ENCODE measurements at places on chromosomes 4 and X.

DNA sequence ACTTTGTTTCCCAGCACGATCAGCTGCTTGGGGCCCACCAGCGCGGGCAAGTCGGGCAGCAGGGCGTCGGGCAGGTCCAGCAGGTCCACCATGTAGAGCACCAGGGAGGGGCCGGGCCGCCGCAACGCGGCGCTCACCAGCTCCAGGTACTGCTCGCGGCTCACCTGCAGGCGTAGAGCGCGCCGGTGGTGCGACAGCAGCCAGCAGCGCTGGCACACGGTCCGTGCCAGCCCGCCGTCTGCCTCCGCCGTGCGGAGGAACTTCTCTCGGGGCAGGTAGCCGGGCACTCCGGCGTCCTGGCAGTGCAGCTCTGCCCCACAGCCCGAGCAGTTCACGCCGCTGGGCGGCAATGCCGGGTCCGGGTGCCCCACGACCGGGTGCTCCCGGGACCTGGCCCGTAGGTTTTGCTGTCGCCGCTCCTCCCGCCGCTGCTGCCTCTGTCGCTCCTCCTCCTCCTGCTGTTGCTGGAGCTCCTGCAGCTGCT lies 527 bp downstream of the NOA1 start:
- no peak for DNase-seq

GRCh38 chr4:111283066-111283677 lies 660.3 kb upstream of the PITX2 start:
- peak; percentile 21 for DNase-seq

- no peak for DNase-seq
Observed at GRCh38 chr4:168715896-168716295, 219.0 kb downstream of the PALLD start.

DNA sequence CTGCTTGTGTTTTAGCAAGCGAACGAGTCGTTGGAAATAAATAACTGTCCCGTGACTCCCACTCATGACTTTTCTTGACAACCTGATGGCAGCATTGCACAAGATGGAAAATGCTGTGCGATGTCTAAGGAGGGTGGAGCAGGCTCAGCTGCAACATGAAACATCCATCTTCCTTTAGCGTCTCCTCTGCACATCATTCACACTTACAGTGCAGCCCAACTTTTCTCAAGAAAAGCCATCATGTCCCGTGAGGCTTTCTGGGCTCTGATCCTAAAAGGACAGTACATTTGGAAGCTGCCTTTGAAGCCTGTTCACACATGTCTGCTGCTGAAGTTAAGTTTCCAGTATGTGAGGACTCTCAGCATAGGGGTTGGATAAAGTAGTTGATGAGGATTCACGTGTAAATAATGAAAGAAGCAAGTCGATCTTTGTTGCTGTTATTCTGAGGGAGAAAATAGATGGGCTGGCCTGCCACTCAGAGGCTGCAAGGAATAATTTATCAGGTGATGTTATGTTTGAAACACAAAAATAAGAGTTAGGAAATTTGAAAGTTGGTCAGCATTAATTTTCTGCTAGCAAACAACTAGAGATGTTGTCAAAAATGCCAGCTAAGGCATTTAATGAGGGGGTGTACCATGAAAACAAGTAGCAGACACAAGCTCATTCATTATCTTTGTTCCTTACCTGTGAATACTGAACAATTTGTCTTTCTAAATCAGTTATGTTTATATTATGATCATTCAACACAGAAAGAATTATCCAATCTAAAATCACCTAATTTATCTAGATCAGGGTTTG lies 328.7 kb upstream of the ZFP42 start:
- DNase-seq = no peak

DNA sequence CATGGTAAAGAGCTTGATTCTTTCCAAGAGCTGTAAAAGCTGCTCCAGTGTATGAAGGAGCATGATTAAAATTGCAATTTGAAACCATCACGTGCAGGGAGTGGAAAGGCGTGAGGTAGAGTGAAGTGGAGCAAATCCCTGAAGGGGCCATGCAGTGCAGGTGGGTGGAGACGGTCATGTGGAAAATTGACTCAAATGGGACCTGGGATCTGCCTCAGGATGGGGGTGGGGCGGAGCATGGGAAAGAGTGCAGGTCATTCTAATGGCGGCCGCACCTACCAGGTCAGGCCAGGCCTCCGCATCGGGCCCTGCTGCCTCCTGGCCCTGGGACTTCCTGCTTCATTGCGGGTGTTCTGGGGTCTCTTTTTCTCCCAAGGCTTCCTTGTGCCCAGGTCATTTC lies 25.3 kb upstream of the TRIM60 start:
- DNase-seq = no peak

GRCh38 chr4:159506801-159507517 lies 404.1 kb downstream of the RAPGEF2 start:
- DNase-seq = no peak

- DNase-seq = no peak
Observed at GRCh38 chr4:145614233-145614610, 5.0 kb upstream of the MMAA start.

DNA sequence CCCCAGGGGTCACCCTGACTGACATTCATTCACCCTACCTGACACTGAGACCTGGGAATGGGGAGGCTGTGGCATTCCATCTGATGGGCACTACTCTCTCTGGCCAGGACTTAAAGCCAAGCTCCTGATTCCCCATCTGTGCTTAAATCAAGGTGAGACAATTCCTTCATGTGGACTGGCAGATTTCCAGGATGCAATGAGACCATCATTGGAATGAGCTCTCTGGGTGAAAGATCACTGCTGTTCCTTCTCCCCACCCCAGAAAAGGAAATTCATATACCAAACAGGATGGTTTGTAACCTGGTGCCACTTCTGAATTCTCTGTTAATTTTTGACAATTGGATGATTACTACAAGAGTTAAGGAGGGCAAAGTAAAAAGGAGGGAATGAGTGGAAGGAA lies 354.8 kb downstream of the MID1IP1 start:
- DNase-seq = no peak

GRCh38 chr4:81030061-81030980 lies at the start of gene BMP3:
Gene BMP3 (plus strand): TSS chr4:81030708. CDS start chr4:81031285, 577 bp downstream.
- DNase-seq = no peak

DNA sequence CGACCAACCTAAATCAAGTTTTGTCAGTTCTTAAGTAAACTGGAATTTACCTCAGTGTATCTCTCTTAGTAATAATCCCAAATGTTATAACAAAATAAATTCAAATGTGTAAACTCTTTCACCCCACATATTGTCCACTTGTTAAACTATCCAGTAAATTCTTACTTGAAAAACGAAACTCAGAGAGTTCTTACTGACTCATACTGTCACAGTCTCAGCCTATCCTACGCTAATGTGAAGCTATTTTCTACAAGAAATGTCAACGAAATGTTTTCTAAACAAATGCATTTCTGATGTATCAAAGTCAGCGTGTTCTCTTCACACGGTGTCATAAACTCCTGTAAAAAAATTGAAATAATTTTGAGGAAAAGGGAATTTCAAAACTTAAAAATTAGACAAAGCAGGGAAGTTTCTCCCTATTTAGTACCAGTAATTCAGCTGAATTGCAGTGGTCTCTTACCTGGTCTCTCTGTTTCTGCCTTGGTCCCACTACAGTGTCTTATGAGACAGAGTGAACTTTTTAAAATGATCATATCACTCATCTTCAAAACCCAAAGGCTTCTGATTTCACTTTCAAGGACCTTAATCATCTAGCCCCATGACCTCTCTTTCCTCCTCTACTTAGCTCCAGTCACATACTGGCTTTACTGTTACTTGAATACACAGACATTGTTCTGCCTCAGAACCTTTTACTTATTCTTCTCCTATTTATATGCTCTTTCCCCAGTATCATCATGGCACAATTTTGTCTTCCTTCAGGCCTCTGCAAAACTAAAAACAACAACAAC lies 63.3 kb downstream of the DCAF8L1 start:
- no peak for DNase-seq

GRCh38 chr4:11106759-11107158 lies 321.9 kb downstream of the HS3ST1 start:
- no peak for DNase-seq

DNA sequence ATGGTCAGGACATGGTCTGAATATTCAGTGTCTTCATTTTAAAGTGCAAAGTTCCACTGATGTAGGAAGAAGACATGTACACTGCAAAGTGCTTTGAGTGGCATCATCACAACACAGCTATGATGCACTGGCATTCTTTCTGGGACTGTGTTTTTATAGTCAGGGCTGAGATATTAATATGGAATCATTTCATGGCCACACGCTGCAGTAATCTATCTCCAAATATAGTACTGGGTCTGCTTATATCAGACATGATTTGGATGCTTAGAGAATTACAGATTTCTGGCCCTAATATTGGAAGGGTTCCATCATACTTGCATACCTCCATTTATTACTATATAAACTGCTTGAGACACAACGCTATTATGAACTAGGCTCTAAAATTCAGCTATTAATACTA lies 1170.9 kb downstream of the NLGN4X start:
- no peak for DNase-seq

DNA sequence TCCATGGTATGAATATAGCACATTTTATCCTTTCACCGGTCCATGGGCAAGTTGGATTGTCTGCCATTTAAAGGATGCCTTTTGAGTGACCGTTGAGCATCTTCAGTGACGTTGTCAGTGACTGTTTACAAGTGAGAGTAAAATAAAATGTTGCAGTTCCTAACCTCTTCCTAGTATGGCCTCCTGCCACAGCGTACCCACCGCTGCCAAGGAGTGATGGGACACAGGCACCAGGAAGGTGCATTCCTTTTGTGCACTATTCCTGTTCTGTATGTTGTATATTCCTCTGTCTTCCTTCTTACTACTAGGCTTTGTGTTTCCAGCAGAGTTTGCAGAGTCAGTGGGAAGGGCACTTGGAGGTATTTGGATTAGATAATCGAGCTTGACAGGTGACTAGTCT lies 61.5 kb downstream of the SNX25 start:
- DNase-seq = no peak

GRCh38 chr4:139764686-139765310 lies 99.2 kb downstream of the MGST2 start:
- no peak for DNase-seq

GRCh38 chrX:55490974-55491373 lies 1.3 kb upstream of the USP51 start:
- peak; percentile 0 for DNase-seq

- no peak for DNase-seq
Observed at GRCh38 chr4:180106122-180106521, 2137.1 kb upstream of the TENM3 start.

DNA sequence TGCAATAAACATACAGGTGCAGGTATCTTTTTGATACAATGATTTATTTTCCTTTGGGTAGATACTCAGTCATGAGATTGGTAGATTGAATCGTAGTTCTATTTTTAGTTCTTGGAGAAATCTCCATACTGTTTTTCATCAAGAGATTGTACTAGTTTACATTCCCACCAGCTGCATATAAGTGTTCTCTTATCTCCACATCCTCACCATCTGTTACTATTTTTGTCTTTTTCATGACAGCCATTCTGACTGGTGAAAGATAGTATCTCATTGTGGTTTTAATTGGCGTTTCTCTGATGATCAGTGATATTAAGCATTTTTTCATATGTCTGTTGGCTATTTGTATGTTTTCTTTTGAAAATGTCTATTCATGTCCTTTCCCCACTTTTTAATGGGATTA lies 202.2 kb downstream of the RAPGEF2 start:
- DNase-seq = no peak

- DNase-seq = no peak
Observed at GRCh38 chr4:137430171-137430570, 102.1 kb downstream of the PCDH18 start.

GRCh38 chrX:39222346-39223113 lies 421.3 kb downstream of the MID1IP1 start:
- no peak for DNase-seq

- no peak for DNase-seq
Observed at GRCh38 chr4:54942721-54943120, 182.7 kb downstream of the KDR start.

DNA sequence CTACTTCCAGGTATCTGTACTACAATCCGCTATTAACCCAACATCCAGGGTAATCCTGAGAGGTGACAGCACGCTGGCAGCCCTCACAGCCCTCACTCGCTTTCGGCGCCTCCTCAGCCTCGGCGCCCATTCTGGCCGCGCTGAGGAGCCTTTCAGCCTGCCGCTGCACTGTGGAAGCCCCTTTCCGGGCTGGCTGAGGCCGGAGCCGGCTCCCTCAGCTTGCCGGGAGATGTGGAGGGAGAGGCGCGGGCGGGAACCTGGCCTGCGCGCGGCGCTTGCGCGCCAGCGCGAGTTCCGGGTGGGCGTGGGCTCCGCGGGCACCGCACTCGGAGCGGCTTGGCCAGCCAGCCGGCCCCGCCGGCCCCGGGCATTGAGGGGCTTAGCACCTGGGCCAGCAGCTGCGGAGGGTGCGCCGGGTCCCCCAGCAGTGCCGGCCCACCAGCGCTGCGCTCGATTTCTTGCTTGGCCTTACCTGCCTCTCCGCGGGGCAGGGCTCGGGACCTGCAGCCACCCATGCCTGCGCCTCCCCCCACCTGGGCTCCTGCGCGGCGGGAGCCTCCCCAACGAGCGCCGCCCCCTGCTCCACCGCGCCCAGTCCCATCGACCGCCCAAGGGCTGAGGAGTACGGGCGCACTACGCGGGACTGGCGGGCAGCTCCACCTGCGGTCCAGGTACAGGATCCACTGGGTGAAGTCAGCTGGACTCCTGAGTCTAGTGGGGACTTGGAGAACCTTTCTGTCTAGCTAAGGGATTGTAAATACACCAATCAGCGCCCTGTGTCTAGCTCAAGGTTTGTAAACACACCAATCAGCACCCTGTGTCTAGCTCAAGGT lies 87.3 kb downstream of the PRSS12 start:
- no peak for DNase-seq

All from hypothalamus (tissue), 51 donors.